ENCODE measurements at places on chromosomes 2 and 18.

DNA sequence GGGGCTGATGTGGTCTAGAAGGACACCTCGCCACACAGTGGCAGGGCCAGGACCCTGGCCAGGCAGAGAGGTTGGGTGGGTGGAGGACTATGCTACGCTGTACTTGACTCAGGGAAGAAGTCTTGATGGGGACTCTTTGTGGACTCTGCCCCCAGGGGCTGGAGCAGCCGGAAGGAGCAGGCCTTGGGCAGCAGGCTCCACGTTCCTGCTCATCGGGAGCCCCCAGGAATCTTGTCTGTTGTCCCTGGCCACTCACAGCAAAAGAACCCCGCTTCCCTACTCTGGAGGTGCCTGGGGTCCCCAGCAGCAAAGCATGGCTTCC, 79.0 kb downstream of the POLR1A start:
- no peak for DNase-seq

- DNase-seq, result peak; percentile 99
Measured at GRCh38 chr2:100924520-100925451, 77.3 kb upstream of the RPL31 start.

- peak; percentile 33 for DNase-seq
Measured at GRCh38 chr2:121076885-121077549, 208.0 kb downstream of the TFCP2L1 start.

DNA sequence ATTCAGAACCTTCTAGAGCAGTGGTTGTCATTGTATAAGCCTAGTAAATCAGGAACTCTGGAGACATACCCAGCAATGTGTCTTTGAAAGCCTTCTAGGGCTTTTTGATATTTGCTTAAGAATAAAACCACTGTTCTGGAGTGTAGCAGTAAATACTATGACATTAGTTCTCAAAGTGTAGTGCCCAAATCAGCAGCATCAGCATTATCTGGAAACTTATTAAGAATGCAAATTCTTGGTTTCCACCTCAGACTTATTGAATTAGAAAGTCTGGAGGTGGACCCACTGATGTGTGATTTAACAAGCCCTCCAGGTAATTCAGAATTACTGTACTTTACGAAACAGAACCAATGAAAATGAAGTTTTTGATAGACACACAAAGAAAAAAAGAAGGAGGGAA, 509.7 kb downstream of the SUCLG1 start:
- DNase-seq, result no peak

GRCh38 chr2:241931084-241931975, 61.8 kb downstream of the RTP5 start:
- DNase-seq, result no peak

DNA sequence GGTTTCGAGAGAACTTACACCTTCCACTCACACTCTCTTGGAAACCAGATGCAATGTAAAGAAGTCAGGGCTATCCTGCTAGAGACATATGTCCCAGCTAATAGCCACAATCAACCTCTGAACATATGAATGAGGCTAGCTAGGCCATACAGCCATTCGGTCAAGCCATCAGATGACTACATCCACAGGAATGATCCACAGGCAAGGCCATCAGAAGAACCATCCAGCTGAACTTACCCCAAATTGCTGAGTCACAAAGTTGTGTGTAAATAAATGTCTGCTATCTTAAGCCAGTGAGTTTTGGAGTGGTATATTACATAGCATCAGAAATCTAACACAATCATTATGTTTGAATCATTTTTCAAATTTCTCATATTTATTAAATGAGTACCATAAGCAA, 5.2 kb upstream of the SPAST start:
- no peak for DNase-seq
